ENCODE measurements at places on chromosomes 3 and 15.

DNA sequence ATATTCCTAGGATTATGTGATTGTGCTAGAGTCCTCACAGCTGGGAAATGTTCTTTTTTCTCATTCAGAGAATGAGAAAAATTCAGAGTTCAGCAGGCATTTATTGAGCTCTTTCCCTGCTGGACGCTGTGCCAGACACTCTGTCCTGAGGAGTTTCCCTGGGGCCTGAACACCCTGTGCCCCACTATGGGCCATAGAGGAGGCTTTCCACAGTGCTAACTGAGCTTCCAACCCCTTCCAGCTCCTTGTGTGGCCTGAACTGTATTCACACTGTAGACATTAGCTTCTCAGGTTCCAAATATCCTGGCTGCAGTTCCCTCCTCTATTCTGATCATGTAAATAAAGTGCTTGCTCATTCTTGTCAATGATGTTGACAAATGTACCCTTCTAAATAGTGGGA, 10.0 kb downstream of the ABHD2 start:
- DNase-seq: no peak

- DNase-seq: no peak
Observed at GRCh38 chr3:30811151-30811795, 83.2 kb downstream of the GADL1 start.

GRCh38 chr3:106643684-106644161, 733.5 kb upstream of the CCDC54 start:
- DNase-seq: no peak

DNA sequence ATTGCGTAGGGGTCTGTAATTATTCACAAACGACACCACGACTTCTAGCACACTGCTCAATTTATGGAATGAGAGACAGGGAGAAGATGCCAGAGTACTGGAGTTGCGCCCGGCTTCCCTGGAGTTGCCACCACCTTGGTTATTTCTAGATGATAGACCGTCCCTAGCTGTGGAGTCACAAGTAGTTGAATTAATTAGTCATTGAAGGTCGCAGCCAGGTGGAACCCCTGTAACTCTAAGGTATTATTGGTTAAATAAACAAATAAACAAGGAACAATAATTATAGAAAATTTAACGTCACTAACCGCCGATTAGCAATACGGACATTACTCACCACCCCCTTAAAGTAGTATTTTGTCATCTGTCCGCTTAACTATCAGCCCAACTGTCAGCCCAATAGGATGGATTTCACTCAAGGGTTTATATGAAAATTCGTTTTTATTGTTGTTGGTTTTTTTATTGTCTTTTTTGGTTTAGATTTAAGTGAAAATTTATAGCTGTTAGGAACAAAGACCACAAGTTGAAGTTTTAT, 911 bp upstream of the AZI2 start:
- no peak for DNase-seq

GRCh38 chr15:39752246-39752645, 30.4 kb downstream of the FSIP1 start:
- DNase-seq: no peak

GRCh38 chr15:60614028-60614427, 135.1 kb upstream of the ICE2 start:
- DNase-seq: no peak

GRCh38 chr3:13054341-13055285, 18.6 kb downstream of the IQSEC1 start:
- DNase-seq: no peak

DNA sequence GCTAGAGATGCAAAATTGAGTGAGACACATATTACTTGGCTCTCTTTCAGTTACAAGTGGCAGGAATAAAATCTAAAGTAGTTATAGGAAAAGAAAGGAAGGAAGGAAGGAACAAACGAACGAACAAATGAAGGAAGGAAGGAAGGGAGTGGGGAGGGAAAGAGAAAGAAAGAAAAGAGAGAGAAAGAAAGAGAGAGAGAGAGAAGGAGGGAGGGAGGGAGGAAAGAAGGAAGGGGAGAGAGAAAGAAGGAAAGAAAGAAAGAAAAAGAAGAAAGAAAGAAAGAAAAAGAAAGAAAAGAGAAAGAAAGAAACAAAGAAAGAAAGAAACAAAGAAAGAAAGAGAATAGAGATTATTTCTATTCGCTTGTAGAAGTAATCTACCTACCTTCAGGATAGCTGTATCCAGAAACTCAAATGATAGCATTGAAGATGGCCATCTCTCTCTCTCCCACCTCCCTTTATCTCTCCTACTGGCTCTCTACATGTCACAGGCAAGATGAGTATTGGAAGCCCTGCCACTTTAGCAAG, 229.7 kb upstream of the TLE3 start:
- DNase-seq: no peak

DNA sequence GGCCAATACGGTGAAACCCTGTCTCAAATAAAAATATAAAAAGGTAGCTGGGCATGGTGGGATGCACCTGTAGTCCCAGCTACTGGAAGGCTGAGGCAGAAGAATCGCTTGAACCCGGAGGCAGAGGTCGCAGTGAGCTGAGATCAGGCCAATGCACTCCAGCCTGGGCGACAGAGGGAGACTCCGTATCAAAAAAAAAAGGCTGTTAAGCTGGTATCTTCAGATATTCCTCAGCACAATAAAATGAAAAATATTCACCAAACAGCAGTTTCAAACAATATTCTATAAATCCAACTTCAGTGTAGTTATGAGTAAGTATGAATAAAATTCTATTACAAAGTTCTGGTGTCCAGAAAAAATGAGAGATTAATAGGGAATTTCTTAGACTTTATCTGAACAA, 14.2 kb downstream of the DENND4A start:
- no peak for DNase-seq

- DNase-seq: no peak
Observed at GRCh38 chr3:179175358-179175757, 27.2 kb downstream of the PIK3CA start.

GRCh38 chr3:25823314-25823713, 33.4 kb downstream of the OXSM start:
- DNase-seq: no peak

- DNase-seq: no peak
Observed at GRCh38 chr15:68205954-68206539, 915 bp upstream of the CALML4 start.
